ENCODE measurements at places on chromosomes 12 and 14. TPM values are rescaled to one million over a fixed set of nuclear protein-coding genes. Genes with fewer than 3 reads are reported as not detected.

Gene RERGL
- total RNA-seq = not detected

Gene LGR5
- total RNA-seq = not detected

Gene IGF1
- not detected for total RNA-seq

Gene ITGA7
- total RNA-seq = 5.6 TPM

Gene RAD51AP1
- total RNA-seq = 44.6 TPM

Gene RNASE4
- total RNA-seq = 0.50 TPM

Gene SYNDIG1L
- not detected for total RNA-seq

GRCh38 chr12:68509242-68509641 is 101.5 kb upstream of the RAP1B start:
- no peak for DNase-seq
- peaks cover 11% of the 10 kb centered on the region for H3K4me1 ChIP-seq
- no peaks in the 10 kb centered on the region for H3K36me3 ChIP-seq
- no peak overlapping the region for H3K27ac ChIP-seq

DNA sequence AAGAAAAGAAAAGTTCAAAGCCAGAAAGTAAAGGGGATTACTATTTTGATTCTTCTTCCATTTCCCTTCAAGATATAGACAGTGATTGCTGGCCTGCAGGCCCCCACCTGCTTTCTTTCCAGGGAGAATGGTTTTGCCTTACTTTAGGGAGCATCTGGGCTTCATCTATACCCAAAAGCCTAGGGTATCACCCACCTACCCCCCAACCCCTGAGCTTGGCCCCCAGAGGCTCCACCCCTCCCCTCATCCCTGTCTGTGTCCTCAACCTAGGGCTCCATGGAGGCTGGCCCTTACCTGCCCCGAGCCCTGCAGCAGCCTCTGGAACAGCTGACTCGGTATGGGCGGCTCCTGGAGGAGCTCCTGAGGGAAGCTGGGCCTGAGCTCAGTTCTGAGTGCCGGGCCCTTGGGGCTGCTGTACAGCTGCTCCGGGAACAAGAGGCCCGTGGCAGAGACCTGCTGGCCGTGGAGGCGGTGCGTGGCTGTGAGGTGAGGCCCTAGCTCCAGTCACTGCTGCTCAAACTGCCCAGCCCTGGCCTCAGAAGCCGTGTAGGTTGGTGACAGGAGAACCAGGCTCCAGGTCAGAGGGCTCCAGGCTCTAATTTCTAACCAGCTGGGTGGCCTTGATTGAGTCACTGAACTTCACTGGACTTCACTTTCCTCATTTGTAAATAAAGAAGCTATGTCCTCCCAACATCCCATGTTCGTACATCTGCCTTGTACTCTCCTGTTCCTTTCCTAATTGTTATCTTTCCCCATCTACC is 13.6 kb downstream of the ARHGEF40 start:
- no peaks in the 10 kb centered on the region for H3K27me3 ChIP-seq
- no peak overlapping the region for H3K4me3 ChIP-seq
- H3K27ac ChIP-seq = no peak overlapping the region
- DNase-seq = no peak
- peaks cover 19% of the 10 kb centered on the region for H3K4me1 ChIP-seq

GRCh38 chr12:67155863-67156262 is 113.3 kb upstream of the CAND1 start:
- peaks cover 2% of the 10 kb centered on the region for H3K27me3 ChIP-seq
- no peak overlapping the region for H3K27ac ChIP-seq

- H3K27ac ChIP-seq = no peak overlapping the region
- no peaks in the 10 kb centered on the region for H3K36me3 ChIP-seq
Observed at GRCh38 chr12:100877776-100878175, 83.2 kb downstream of the ANO4 start.

- no peaks in the 10 kb centered on the region for H3K4me1 ChIP-seq
- H3K27me3 ChIP-seq = peaks cover 7% of the 10 kb centered on the region
- no peak for DNase-seq
- no peak overlapping the region for H3K4me3 ChIP-seq
Observed at GRCh38 chr12:131616738-131617137, 94.2 kb upstream of the SFSWAP start.

- DNase-seq = no peak
- H3K27me3 ChIP-seq = no peaks in the 10 kb centered on the region
- no peak overlapping the region for H3K27ac ChIP-seq
- no peaks in the 10 kb centered on the region for H3K4me1 ChIP-seq
- no peaks in the 10 kb centered on the region for H3K36me3 ChIP-seq
- H3K4me3 ChIP-seq = no peak overlapping the region
Observed at GRCh38 chr12:2306735-2307134, 253.9 kb downstream of the CACNA1C start.

DNA sequence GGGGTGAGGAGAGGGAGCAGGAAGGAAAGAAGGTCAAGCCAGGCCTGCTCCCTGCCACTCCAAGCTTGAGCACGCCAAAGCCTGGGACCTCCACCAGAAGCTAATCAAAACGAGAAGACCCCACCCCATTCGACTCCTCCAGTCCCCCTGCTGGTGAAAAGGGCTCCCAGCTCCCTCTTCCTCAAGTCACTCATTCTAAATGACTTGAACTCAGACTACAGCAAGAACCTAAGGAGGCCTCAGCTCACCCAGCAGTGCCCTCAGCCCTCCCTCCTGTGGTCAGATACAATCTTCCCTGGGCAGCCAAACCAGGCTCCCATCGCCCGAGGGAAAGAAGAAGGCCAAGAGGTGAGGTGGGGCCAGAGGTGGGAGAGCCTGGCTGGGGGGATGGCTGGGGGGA is 17.4 kb downstream of the HDAC7 start:
- H3K27me3 ChIP-seq = no peaks in the 10 kb centered on the region
- H3K27ac ChIP-seq = peak overlapping the region; percentile 94
- H3K36me3 ChIP-seq = peaks cover 78% of the 10 kb centered on the region
- H3K4me3 ChIP-seq = no peak overlapping the region
- no peak for DNase-seq
- peaks cover 83% of the 10 kb centered on the region for H3K4me1 ChIP-seq

DNA sequence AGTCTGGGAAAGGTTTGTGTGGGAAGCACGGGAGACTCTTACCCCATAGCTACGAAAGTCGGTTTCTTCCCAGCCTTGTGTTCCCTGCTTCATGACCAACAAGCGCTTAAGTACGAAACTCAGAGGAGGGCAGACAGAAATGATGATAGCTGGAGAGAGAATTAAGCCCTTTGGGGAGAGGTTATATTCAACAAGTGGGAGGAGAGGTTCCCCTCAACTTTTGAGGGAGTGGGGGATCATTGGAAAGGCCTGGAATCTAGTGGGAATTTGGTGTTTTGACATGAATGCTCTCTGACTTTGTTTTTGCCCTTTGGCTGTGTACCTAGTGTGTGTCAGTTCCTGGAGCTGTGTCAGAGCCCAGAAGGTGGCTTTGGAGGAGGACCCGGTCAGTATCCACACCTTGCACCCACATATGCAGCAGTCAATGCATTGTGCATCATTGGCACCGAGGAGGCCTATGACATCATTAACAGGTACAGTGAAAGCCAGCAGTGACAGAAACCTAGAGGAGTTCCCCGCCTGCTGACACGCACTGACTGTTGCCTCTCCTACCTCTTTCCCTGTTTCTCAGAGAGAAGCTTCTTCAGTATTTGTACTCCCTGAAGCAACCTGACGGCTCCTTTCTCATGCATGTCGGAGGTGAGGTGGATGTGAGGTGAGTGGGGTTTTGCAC is 40.6 kb downstream of the FNTB start:
- no peaks in the 10 kb centered on the region for H3K27me3 ChIP-seq
- DNase-seq = peak; percentile 7
- H3K36me3 ChIP-seq = peaks cover 29% of the 10 kb centered on the region

DNA sequence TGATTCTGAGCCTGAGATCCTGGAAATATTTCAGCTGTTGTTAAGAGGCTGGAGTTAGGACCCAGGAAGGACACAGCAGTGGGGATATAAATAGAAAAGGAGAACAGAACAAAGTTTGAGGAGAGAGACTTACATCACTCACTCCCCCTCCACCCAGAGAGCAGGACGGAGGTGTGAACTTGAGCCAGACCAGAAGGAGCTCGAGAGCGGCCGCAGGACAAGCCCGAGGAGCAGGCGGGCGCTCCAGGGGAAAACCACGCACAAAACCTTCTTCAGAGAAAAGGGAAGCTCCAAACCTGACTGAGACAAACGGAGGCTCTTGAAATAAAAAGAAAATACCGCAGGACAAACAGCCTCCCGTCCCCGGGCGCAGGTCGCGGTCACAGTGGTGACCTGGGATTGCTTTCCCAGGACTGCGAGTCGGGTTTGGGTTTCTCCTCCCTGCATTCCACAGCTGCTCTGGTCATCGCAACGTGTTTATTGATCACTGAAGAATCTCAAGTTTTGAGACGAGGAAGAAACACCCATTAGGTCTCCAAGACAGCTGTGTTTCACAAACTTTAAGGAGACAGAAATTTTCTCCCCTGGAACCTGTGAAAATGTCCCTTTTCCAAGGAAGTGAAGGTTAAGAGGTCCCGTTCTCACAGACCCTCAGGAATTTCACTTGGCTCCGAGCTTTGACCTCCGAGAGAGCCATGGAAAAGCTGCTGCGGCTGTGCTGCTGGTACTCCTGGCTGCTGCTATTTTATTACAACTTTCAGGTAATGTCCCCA is at the start of gene ADGRD1:
ADGRD1 (plus strand) TSS at position 137 of the 773 bp plus-strand sequence; CDS start at position 696, 559 bp downstream.
- peaks cover 25% of the 10 kb centered on the region for H3K27me3 ChIP-seq
- peaks cover 3% of the 10 kb centered on the region for H3K4me1 ChIP-seq
- H3K27ac ChIP-seq = no peak within 1 kb of the TSS
- H3K36me3 ChIP-seq = no peaks in the 10 kb centered on the region

DNA sequence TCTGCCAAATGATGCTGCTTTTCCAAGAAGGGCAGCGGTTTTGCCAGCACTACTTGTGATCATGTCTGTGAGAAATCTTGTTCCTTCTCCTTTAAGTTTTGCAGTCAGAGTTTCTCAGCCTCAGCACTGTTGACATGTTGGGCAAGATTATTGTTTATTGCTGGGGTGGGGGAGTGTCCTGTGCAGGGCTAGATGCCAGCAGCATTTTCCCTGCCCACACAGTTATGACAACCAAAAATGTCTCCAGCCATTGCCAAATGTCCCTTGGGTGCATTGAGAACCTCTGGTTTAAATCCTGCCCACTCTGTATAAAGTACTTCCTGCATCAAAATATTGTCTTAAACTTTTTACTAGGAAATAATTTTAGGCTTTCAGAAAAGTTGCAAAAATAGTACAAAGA is 20.0 kb downstream of the TMEM132C start:
- H3K36me3 ChIP-seq = no peaks in the 10 kb centered on the region
- DNase-seq = no peak
- no peak overlapping the region for H3K4me3 ChIP-seq
- peaks cover 4% of the 10 kb centered on the region for H3K27me3 ChIP-seq

GRCh38 chr12:53048780-53049401 is 974 bp upstream of the TNS2 start:
- peak; percentile 10 for DNase-seq
- H3K27ac ChIP-seq = no peak overlapping the region
- peaks cover 35% of the 10 kb centered on the region for H3K4me1 ChIP-seq
- H3K36me3 ChIP-seq = no peaks in the 10 kb centered on the region
- no peaks in the 10 kb centered on the region for H3K27me3 ChIP-seq

- H3K4me1 ChIP-seq = no peaks in the 10 kb centered on the region
- no peaks in the 10 kb centered on the region for H3K27me3 ChIP-seq
- no peak overlapping the region for H3K4me3 ChIP-seq
- H3K27ac ChIP-seq = no peak overlapping the region
- no peaks in the 10 kb centered on the region for H3K36me3 ChIP-seq
Observed at GRCh38 chr12:114895827-114896226, 211.9 kb upstream of the TBX3 start.

- H3K4me1 ChIP-seq = no peaks in the 10 kb centered on the region
- H3K27ac ChIP-seq = no peak overlapping the region
- no peak overlapping the region for H3K4me3 ChIP-seq
- no peaks in the 10 kb centered on the region for H3K27me3 ChIP-seq
Observed at GRCh38 chr14:86935241-86935885, 1057.6 kb downstream of the GALC start.
